IPS DF 6.9 (cell line): ENCODE measurements at places on chromosomes 7 and 10.

- DNase-seq: no peak
Observed at GRCh38 chr7:144622745-144623144, 213.1 kb downstream of the TPK1 start.

DNA sequence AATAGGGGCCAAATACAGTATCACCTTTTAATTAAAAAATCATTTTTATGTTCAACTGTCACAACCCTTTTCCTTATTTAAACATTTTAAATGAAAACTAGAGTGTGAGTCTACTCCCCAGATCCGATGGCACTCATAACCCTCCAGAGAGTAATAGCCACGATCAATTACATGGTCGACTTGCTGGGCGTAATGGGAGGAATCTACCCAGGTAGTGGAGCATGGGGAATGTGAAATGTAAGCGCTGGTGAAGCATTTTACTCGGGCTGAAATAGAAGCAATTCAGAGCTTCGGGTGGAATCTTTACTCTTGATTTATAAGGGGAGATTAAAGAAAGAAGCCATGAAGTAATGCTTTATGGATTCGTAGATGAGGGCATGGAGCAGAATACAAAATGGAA lies 321.9 kb downstream of the ACTR3B start:
- DNase-seq: no peak

- no peak for DNase-seq
Observed at GRCh38 chr7:3393862-3394261, 92.8 kb downstream of the SDK1 start.

DNA sequence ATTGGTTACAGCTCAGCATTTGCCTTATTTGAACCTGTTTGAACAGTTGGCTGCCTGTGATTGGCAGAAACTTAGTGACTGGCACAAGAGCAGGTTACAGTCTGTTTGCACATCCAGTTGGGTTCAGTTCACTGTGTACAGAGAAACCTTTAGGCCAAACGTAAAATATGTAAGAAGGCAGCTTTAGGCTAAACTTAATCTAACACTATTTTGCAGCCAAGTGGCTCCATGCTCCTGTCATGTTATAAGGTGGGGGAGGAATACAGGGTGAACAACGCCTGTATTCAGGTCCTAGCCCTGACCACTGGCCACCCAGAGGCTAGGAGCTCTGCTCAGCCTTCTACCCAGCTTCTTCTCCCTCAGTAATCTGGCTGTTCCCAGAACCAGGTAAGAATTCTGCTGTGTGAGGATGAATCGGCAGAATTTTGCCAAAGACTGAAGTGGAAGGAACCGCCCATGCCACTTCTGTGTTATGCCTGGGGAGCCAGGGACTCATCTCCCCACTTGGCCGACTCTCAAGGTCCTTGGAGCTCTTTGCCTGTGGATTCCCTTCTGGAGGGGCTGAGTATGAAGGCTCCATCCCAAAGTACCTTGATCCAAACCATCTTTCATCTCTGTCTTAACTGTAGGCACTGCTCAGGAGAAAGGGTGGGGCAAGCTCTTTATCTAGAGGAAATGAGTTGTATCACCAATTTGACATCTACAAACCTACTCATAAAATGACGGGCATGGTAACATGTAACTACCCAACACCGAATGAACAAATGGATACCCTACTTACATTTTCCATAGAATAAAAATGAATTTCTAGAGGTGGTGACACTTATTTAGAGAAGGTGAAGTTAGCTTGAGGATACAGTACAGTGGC lies 164.4 kb upstream of the NAMPT start:
- no peak for DNase-seq

GRCh38 chr10:130808686-130809085 lies 502.8 kb downstream of the TCERG1L start:
- no peak for DNase-seq

GRCh38 chr7:34762764-34763163 lies 104.7 kb downstream of the NPSR1 start:
- DNase-seq: no peak

DNA sequence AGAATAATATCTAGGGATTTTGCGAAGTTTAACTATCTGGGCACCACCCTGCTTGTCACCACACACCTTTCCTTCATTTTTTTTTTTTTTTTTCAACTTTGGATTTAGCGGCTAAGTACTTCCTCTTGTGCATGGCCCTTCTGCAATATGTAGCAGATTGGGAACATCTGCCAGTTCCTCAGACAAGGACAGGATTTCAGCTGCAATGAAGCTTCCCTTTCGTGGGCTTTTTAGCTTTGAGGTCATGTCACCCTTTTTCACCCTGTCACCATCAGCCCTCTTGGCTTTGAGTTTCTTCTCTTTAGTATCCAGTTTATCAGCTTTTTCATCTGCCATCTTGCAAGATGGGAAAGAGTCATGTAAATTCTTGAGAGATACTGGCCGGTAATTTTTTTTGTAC lies 81.6 kb upstream of the ETV1 start:
- DNase-seq: no peak

- no peak for DNase-seq
Observed at GRCh38 chr10:6770846-6771245, 190.8 kb upstream of the PRKCQ start.

- DNase-seq: no peak
Observed at GRCh38 chr7:72313906-72314305, 98.2 kb downstream of the CALN1 start.

GRCh38 chr7:151146761-151147160 lies 20.7 kb downstream of the GBX1 start:
- no peak for DNase-seq

- no peak for DNase-seq
Observed at GRCh38 chr7:93146472-93147141, 1.6 kb downstream of the SAMD9L start.

DNA sequence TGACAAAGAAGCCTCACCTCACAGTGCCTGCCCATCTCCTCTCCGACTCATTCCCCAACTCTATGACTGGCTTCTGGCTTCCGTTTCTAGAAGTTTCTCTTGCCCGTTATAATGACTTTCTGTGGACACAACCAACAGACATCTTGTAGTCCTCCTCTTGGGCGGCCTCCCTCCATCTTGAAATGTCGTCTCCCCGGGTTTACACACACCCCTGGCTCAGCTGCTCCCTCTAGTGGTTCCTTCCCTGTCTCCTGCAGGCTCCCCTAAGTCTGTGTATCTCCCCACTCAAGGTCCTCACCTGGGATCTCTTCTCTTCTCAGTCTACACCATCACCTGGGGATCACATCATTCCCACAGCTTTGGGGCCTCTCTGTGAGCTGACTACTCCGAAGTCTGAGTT lies 123.4 kb upstream of the NEBL start:
- peak; percentile 58 for DNase-seq

- no peak for DNase-seq
Observed at GRCh38 chr7:155164316-155164715, 94.2 kb downstream of the HTR5A start.

DNA sequence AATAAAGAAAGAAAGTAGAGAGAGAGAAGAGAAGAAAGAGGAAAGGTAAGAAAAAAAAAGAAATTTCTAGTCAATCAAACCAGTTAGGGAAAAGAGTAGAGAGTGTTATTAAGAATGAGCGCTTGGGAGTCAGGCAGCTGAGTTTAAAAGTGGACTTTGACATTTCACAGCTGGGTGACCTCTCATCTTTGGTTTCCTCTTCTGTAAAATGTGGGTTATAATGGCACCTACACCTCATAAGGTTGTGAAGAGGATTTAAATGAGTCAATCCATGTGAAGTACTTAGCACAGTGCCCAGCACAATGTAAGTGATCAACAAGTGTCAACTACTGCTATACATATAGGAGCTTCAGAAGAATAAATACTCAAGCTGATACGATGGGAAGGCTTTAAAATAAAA lies 12.2 kb downstream of the HOXA1 start:
- no peak for DNase-seq

- no peak for DNase-seq
Observed at GRCh38 chr10:72088889-72089575, 681 bp upstream of the SPOCK2 start.

DNA sequence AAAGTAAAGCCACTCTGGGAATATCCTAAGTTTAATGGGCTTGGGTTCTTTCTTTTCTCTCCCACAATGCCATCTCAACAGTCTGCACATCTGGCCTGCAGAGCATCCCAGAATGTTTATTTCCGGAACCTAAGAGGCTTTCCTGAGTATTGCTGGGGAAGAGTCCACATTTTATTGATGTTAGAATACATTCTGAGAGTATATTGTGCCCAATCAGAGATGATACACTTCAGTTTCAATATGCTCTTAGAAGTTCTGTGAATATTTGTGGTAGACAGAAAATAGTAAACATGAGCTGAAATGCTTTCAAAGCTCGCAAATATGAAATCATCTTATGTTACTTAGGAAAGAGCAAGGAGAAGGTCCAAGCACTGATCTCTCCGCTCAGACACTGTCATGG lies 200.6 kb downstream of the TWIST1 start:
- DNase-seq: no peak

DNA sequence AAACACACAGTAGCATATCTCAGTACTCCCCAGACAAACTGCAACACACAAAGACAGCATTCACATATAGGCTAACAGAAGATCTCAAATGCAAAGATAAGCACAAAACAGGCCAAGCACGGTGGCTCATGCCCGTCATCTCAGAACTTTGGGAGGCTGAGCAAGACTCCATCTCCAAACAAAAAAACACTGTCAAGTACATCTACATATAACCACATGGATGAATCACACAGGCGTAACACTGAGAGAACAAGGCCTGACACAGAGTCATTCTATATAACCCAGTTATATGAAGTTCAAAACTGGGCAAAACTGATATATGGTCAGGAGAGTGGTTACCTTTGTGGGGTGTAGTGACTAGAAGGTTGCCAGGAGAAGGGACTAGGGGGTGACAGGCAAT lies 506.4 kb downstream of the KCNMA1 start:
- no peak for DNase-seq

DNA sequence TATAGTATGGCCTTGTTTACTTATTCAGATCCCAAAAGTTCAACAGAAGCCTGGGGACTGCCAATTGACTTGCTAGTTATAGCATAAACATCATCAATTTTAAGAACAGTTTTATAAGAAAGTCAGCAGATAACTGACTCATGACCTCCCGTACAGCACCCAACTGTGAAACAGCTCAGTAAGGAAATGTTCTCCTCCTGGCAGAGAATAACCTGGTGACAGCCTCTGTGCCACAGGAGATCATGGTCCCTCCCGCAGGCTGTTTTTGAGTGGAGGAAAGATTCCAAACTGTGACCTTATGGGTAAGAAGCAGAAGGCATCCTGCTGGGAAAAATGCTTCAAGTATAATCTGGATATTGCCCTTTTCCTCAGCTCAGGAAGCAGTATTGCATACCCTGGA lies 182.5 kb downstream of the SEMA3D start:
- DNase-seq: no peak

GRCh38 chr7:139252451-139252850 lies 21.4 kb downstream of the UBN2 start:
- DNase-seq: no peak

GRCh38 chr10:96287392-96288105 lies 16.2 kb upstream of the BLNK start:
- DNase-seq: no peak

DNA sequence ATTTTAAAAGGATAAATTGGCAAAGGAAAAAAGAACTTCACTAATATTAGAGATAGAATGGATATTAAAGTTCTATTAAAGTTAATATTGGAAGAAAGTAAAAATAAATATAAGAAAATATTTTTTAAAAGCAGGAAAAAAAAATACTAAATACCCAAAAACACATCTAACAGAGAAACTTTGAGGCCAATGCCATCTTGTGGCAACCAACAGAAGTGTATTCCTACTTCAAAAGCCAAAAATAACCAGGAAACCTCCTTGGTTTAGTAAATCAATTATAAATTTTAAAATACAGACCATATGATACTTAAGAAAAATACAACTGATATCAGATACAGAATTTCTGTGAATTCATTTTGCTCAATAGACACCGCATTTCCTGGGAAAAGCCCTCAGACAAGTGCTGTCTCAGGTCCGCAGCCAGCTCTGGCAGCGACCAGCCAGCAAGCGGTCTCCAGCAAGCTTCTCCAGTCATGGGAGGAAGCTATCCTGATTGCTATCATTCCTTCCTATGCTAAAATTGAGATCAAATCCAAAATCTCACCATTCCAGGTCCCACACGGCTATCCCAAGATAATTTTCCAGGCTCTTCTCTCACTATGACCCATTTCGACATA lies 65.3 kb downstream of the LMBR1 start:
- no peak for DNase-seq

DNA sequence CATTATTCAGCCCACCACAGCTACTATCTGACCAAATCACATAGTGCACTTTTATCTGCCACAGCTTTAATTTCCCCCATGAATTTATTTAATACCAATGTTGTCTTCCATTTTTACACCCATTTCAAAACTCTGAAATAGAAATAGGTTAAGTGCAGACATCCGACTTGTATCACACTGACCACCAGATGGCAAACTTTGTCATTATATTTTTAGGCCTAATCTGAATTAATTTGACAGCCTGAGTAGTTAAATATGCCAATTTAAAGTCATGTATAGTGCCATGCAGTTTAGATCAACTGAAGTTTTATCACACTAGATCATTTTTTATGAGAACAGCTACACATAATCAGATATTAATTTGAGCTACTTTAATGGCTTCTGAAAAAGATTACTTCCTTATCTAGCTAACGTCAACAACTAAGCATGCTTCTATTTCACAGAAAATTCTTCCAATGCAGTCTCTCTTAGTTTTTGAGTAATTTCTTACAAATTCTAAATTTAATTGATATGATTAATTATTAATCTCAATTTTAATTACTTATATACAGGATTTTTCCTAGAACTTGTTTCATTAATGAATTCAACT lies 566.4 kb downstream of the GFRA1 start:
- peak; percentile 1 for DNase-seq

DNA sequence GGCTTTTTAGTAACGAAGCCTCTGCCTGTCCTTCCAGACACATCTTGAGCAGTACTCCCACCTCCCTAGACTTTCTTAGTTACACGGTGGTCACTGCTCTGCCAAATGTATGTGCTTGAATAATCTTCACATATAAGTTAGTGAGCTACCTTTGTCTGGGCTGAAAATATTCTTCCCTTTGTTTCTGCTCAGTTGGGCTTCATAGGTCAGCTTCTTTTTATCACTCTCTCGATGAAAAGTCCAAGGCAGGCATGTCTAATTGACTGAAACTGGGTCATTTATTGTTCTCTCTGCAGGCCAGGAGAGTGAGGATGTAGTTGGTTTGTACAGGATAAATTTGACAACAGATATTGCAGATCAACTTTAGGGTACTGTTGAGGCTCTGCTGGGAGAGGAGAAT lies 636.7 kb upstream of the IGFBP3 start:
- DNase-seq: no peak

GRCh38 chr10:33137356-33138005 lies 179.5 kb upstream of the ITGB1 start:
- DNase-seq: no peak

GRCh38 chr7:108637049-108637621 lies 67.5 kb downstream of the DNAJB9 start:
- DNase-seq: no peak
